ENCODE measurements at places on chromosomes 5 and 9.

DNA sequence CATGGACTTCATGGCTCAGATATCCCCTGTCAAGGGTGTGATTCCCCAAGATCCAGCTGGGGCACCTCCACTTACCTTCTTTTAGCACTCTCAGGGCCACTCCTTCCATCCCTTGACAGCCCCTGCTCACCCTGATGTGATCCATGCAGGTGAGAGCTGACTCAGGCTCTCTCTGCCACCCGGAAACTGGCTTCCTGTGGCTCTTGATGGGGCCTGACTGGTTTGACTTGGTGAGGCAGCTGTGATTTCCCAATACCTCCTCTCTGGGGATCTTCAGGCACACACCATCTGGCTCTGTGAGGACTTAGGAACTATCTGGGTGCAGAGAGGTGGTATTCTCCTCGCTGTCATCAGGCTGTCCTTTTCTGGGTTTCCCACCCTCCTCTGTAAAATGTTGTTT, 7.9 kb upstream of the FAT2 start:
- no peak for DNase-seq

GRCh38 chr9:73880101-73880500, 617.0 kb upstream of the RORB start:
- DNase-seq: no peak

DNA sequence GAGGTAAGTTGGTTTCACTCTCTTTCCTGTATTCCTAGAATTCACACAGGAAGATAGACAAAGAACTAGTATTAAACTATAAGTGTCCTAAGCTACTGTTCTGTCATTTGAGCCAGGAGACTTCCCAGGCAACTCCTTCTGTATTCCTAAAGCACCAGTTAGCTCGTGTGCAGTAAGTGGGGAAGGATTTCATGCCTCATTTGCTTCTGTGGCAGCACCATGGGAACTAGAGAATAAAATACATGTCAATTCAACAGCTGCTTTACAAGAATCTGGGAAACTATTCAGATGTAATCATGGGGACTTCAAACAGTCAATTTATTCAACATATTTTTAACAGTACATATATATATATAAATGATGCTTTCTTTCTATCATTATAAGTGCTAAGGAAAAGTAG, 762.3 kb downstream of the PRELID2 start:
- no peak for DNase-seq

- DNase-seq: no peak
These were observed 30.6 kb upstream of the MVB12B start for GRCh38 chr9:126295936-126296600.

DNA sequence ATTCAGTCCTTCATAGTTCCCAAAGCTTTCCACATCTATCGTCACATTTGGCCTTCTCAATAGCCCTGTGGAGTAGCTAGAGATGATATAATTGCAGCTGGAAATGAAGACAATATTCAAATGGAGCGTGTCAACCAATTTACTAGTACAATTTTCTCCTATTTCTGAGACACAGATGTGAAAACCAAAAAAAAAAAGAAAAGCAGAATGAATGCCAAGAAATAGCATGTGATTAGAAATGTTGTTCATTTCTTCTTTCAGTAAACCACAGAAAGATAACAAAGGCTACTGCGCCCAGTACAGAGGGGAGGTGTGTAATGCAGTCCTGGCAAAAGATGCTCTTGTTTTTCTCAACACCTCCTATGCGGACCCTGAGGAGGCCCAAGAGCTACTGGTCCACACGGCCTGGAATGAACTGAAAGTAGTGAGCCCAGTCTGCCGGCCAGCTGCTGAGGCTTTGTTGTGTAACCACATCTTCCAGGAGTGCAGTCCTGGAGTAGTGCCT, 99.0 kb downstream of the MUSK start:
- no peak for DNase-seq

- no peak for DNase-seq
These were observed 163.6 kb upstream of the SMIM23 start for GRCh38 chr5:171622010-171622409.

DNA sequence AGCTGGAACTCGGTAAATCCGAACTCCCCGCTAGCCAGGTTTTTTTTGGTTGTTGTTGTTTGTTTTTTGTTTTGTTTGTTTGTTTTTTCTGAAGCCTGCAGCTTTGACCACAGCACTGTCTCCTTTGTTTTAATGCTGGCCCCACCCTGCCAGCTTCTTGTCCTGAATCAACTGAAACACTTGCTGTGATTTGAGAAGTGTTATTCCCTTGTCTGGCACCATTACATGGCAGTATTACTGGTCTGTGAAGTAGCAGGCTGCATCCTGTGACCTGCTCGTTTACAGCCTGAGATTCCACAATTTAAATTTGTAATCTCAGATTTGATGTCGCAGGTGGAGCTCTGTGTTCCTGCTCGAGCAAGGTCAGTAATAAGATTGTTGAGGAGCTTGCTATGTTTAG, 1.4 kb upstream of the SLC36A2 start:
- no peak for DNase-seq

DNA sequence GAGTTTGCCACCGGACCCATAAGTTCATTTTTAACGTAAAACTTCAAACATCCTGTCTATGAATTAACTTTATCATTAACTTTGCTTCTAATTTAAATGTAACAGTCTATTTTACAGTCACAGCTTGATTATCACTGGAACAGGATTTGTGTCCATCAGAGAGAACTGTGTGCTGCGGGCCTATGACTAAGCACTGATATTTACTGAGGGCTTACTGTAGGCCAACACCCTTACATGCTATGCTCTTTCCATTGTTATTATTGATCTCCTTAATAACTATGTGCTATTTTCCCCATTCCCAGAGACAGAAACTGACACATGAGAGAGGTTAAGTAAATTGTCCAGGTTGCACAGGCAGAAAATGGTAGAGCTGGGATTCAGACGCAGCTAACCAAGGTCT, 24.0 kb upstream of the GPR151 start:
- no peak for DNase-seq

DNA sequence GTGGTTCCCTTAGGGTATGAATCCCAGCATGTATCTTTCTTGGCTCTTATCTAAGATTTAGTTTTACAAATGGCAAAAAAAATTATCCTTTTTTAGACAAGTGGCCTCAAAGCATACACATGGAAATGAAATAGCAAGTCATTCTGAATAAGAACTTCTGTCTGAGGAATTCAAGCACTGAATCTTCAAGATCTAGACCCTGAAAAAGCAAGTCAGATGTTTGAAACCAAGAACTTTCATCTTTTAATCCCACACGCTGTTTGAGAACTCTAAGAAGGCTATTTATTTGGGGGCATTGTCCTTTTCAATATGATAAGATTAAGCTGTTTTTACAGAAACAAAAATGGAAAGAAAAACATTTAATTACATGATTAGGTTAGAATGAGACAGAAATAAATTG, 549.2 kb upstream of the CYLC2 start:
- no peak for DNase-seq

DNA sequence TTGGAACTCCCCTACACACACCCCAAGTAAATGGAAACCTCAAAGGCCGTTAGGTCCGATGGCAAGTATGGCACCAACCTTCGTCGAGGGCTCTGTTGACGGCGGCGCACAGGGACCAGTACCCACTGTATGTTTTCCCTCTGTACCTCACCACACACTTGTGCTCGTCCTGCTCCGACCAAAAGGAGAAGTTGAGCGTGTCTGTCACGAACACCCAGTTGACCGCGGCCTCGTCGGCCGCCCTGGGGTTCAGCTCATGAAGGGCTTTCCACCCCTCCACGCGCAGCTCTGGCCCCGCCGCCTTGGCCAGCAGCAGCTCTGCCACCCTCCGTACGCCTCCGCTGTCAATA, 24.0 kb downstream of the HNRNPK start:
- DNase-seq: no peak

DNA sequence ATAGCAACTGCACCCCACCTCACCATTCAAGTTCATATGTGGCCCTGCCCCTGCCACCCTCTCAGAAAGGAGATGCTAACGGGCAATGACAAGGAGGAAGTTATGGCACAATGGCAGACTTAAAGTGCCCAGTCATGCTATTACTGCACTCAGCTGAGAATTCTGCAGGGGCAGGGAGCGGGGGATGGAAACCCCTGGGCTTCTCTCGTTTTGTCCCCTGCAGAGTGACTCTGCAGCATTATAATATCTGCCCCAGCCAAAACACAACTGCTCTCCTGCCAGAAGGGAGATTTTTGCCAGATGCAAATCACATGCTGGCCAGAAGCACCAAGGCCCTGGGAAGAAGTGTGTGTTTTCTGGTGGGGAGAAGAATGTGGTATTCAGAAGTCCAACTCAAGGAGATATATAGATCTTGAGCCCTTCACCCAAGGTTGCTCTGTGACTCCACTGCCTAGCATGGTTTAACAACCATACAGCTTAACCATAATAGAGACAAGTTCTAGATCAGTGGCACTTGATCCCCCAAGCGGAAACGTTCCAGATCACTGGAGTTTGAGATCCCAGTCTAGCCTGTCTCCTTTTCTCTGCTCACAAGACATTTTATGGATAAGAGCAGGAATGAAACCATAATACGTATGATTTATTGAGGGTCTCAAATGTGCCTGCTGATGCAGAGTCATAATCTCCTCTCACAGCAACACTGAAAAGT, 207.0 kb upstream of the MAP3K1 start:
- no peak for DNase-seq

- DNase-seq: no peak
These were observed at the start of gene PHF2 for GRCh38 chr9:93576258-93577077. Gene PHF2 (plus strand): TSS chr9:93576584. CDS start chr9:93576774, 190 bp downstream.

- no peak for DNase-seq
These were observed 132.0 kb upstream of the RAI14 start for GRCh38 chr5:34524123-34524522.

- DNase-seq: no peak
These were observed 22.3 kb downstream of the CAMK4 start for GRCh38 chr5:111246459-111246858.

Measured in omental fat pad (tissue), 4 donors.